H1 (cell line): ENCODE measurements at places on chromosomes 7 and 10. TPM values are rescaled to one million over a fixed set of nuclear protein-coding genes. Genes with fewer than 3 reads are reported as not detected.
A peak's percentile ranks its signal among the peaks of the same experiment; 100 is the strongest.

The TAS2R4 gene
- total RNA-seq: 1.3 TPM in 2 replicates

DNA sequence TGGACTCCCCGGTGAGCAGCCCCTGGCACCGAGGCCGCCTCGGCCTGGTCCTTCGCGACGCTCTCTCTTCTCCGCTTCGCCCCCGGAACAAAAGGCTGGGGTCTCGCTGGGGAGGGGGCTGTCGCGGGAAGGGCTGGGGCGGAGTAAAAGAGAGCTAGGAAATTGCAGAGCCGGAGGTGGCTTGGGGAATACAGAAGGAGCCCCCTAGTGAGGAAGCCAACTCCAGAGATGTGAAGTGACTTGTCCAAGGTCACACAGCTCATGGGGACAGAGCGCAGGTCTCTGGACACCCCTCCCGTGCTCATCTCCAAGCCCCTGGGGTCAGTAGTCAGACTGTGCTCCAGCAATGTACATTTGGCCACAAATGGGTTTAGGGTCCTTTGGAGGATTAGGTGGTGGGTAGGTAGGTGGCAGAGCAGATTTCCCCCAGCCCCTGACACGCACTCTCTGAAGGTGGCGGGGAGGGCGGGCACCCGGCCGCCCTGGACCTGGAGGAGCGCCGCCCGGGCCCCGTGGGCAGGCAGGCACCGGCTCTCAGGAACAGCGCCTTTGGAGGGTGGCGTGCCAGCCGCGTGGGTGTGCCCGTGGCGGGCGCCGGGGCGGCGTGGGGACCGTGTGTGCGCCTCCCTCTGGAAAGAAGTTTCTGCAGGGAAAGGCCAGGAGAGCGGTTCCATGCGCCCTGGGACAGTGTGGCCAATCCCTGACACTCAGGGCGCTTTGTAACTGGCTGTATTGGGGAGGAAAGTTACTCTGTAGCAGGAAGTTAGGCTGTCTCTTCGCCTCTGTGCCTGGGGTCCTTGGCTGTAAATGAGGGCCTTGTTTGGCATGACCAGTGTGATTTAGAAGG lies 910 bp downstream of the WIPF3 start:
- no peak for DNase-seq

- peak; percentile 39 for DNase-seq
Measured at GRCh38 chr10:131173484-131174210, 137.9 kb downstream of the TCERG1L start.

The CALY gene
- total RNA-seq: 1.3 and 1.7 TPM in 2 replicates

- DNase-seq: no peak
Measured at GRCh38 chr7:25735674-25736242, 416.2 kb upstream of the NFE2L3 start.
